ENCODE measurements at places on chromosomes 11 and 22. TPM values are rescaled to one million over a fixed set of nuclear protein-coding genes. Genes with fewer than 3 reads are reported as not detected.

Gene TENM4
- 2.1 TPM for total RNA-seq

Gene OR8A1
- not detected for total RNA-seq

Gene HBB
- total RNA-seq: 385 TPM

Gene CRACR2B
- total RNA-seq: 9.7 TPM

Gene SHISAL1
- total RNA-seq: not detected

Gene BTG4
- total RNA-seq: not detected

Gene PLA2G3
- total RNA-seq: not detected

Gene GAL3ST1
- total RNA-seq: 0.46 TPM

Gene CDC42EP1
- not detected for total RNA-seq

Gene MS4A12
- not detected for total RNA-seq

Gene NTM
- total RNA-seq: not detected

Gene P2RY2
- 0.73 TPM for total RNA-seq

Gene SAA2
- total RNA-seq: not detected

Gene UPK2
- not detected for total RNA-seq

Gene MMP8
- not detected for total RNA-seq

Gene HEPN1
- total RNA-seq: not detected

Gene GAB4
- total RNA-seq: not detected

Gene MAPK8IP1
- 1.4 TPM for total RNA-seq

Gene MS4A6A
- total RNA-seq: 0.80 TPM

Gene DYNC2H1
- total RNA-seq: 7.1 TPM

Gene RBMXL2
- not detected for total RNA-seq

Gene IFITM10
- total RNA-seq: 1.1 TPM

Gene OTOG
- total RNA-seq: not detected

Data from B cell (primary cell).